ENCODE measurements at places on chromosomes 2 and 18.

DNA sequence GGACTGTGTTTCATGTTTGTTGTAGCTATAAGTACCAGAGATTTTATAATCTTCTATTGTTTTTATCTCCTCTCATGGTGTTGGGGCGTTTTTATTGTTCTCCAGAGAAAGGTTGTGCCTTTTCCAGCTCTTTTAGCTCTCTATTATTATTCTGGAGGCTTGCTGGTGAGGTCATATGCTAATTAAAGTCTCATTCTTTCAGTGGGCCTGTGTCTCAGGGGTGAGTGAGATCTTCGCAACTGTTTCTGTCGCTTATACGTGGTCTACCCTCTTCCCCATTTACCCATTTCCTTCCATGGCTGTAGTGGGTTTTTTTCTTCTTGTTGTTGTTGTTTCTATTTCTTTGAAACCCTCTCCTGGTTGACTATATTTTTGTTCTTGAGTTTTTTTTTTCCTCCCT, 584.9 kb downstream of the TMEM182 start:
- H3K4me3 ChIP-seq = no peak overlapping the region
- H3K4me1 ChIP-seq = no peaks in the 10 kb centered on the region
- no peaks in the 10 kb centered on the region for H3K36me3 ChIP-seq
- H3K27ac ChIP-seq = no peak overlapping the region
- H3K27me3 ChIP-seq = no peaks in the 10 kb centered on the region

- no peaks in the 10 kb centered on the region for H3K4me1 ChIP-seq
- H3K27me3 ChIP-seq = no peaks in the 10 kb centered on the region
- no peak overlapping the region for H3K27ac ChIP-seq
- no peak for DNase-seq
Measured at GRCh38 chr2:168311261-168311910, 64.0 kb upstream of the STK39 start.

DNA sequence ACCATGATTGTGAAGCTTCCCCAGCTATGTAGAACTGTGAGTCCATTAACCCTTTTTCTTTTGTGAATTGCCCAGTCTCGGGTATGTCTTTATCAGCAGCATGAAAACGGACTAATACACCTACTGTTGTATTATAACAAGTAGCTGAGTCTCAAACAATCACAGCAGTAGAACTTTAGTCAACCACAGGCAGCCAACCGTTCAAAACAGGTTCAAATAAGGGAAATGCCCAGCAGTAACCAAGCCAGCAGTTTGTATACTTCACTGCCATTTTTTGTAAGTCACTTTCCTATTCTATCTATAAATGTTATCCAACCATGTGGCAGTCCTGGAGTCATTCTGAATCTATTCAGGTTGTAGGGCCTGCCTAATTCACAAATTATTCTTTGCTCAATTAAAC, 1560.6 kb upstream of the SLC39A10 start:
- no peaks in the 10 kb centered on the region for H3K4me1 ChIP-seq
- H3K27ac ChIP-seq = no peak overlapping the region
- no peaks in the 10 kb centered on the region for H3K36me3 ChIP-seq
- H3K27me3 ChIP-seq = no peaks in the 10 kb centered on the region

- H3K27me3 ChIP-seq = no peaks in the 10 kb centered on the region
- peak; percentile 87 for DNase-seq
- H3K36me3 ChIP-seq = no peaks in the 10 kb centered on the region
- no peaks in the 10 kb centered on the region for H3K4me1 ChIP-seq
Measured at GRCh38 chr2:32010670-32011484, at the start of gene MEMO1. TSS of gene MEMO1 (minus strand) at chr2:32011008. CDS start at chr2:32010247, 761 bp downstream.

DNA sequence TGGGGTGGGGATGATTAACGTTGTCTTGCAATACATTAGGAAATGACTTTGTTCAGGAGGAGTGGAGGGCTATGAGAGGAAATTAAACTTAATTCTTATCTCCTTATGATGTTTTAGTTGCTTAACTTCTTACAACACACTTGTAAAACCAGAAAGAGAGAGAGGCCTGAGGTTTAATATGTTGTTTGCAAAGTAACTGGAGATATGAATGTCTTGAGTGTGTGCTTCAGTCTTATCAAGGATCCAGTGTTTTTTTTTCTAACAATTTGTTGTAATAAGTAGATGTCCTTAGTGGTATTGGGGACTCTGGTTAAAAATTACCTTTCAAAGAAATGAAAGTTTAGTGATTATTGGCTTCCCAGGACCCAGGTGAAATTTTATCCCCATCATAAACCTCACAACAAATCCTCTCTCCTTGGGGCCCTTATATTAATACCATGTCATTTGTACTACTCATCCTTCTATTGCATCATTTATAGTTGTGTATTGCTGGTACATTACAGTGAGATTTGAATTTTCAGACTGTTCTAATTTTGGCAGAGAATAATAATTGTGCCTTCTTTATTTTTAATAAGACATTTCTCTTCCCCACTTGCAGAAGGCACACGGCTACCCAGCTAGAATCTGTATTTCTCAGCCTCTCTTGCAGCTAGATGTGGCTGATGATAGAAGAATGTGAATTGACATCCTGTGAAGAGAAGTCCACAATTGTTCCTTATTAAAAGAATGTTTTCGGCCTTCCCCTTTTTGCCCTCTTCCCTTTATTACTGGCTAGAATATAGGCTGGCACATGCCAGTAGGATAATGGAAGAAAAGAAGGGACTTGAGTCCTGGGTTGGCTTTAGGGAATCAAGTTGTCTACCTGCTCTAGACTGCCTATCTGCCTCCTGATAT, 91.9 kb upstream of the CXCR4 start:
- no peaks in the 10 kb centered on the region for H3K27me3 ChIP-seq
- H3K4me1 ChIP-seq = no peaks in the 10 kb centered on the region
- no peak overlapping the region for H3K27ac ChIP-seq
- no peaks in the 10 kb centered on the region for H3K36me3 ChIP-seq
- no peak overlapping the region for H3K4me3 ChIP-seq
